ENCODE measurements at places on chromosomes 4 and X.

GRCh38 chr4:2818351-2818939, 25.2 kb upstream of the ADD1 start:
- no peak for DNase-seq

- no peak for DNase-seq
Measured at GRCh38 chr4:47530801-47531200, 45.7 kb downstream of the ATP10D start.

DNA sequence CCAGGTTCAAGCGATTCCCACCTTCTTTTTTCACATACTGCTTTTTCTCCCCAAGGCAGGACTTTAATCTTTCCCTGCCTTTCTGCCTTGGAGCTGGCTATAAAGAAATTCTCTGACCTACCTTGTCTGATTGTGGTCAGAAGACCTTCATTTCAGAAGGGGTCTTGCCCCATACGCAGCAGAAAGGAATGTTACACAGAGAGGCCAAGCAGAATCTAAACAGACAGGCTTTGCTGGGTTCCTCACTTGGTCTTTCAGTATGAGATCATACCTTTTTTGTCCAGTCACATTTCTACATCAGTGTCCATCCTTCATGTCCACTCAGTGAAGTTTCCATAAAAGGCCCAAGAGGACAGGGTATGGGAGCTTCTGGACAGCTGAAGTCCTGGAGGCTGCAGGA, 108.3 kb upstream of the RBPJ start:
- DNase-seq = no peak

DNA sequence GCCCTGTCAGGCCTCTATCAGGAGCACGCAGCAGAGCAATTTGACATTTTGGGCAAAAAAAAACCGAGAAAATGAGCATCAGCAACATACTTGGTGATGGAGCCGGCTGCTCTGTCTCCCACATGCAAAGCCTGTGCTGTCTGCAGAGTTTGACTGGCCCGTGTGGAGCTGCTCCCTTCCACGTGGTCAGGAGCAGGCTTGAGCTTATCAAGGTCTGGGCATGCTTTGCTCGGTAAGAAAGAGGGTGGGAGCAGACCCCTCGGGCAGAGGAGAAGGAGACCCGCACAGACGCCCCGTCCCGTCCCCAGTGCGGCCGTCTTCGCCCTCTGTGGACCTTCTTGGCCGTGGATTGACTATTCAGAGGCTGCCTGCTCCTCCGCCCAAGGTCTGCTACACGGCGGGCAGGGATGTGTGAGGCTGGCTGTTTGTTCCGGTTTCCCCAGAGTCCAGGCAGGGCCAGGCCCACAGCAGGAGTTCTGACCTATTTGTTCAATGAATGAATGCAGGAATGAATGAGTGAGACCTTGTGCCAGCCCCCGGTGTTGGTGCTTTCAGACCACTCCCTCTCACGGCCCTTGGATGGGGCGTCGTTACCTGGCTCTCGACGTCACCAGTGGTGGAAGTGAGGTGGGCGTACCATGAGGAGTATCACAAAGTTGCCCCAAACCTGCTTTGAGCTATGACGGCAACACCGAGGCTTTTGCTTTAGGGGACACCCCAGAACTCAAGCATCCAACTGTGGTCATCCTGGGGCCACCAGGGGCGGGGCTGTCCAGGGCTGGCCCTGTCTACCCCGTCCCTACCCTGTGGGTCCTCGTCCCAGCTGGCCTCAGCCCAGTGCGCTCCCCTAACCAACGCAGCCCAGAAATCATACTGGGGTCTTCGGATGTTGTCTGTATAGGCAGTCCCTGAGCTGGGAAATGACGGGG, 54.7 kb upstream of the ADRA2C start:
- DNase-seq = no peak

DNA sequence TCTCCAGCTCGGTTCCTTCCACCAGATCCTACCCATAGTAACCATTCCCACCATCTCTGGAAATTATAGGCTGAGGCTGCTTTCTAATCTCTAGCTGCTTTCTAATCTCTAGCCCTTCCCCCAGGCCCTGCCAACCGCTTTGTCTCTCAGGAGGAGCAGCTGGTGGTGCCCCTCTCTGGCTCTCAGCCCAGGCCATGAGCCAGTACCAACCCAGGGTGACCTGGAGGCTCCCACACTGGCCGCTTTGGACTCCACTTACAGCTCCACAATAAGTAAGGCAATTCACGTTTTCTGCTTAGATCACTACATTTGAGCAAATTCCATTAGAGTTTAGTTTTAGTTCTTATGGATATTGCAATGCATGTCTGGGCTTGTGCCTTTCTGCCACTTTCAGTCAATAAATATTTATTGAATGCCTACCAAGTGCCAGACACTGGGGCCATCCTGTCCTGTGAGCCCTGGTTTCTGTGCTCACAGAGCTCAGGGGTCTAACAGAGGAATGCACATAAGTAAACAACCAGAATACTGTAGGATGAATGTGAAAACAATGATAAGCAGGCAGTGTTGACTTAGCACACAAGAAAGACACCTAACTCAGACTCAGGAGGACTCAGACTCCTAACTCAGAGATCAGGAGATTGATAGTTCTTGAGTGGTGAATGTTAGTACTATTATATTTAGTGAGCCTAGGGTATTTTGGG, 38.9 kb downstream of the SMC1A start:
- no peak for DNase-seq

GRCh38 chr4:1511441-1512041, 105.3 kb upstream of the NKX1-1 start:
- no peak for DNase-seq

DNA sequence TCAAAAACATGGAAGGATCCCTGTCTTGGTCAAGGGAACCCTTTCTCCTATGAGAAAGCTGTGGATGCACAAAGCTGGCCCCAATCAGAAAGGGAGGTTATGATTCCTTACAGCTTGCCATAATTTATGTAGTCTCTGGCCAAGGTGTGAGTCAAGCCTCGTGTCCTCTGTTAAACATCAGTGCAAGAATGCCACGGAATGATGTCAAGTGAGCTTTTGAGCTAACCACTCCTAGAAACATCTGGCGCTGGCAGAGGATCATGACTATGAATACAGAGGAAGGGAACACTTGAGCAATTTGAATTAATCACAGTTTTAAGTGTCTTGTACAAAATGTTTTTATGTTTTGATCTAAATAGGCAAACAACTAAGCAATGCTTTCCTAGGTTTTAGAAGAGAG, 51.5 kb upstream of the RAP2C start:
- no peak for DNase-seq

DNA sequence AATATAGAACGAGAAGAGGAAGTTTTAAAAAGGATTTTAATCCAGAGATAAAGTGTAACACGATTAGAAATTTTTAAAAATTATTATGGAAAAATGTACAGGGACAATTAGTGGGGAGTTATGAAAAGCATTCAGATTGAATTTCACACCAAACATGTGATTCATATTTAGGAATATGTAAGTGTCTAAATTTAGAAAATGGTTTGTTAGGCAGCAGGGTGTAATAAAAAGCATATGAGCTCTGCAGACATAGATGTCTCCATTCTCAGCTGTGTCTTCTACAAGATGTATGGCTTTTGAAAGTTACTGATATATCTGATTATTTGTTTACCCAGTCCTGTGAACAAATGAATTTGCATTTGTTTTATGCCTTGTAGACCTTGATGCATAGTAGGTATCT, 638.9 kb upstream of the AGA start:
- no peak for DNase-seq

- DNase-seq = no peak
Measured at GRCh38 chr4:77798385-77798784, 20.8 kb downstream of the CNOT6L start.

- no peak for DNase-seq
Measured at GRCh38 chr4:89737888-89738287, 99.1 kb downstream of the SNCA start.

GRCh38 chrX:48538641-48539344, 721 bp upstream of the TBC1D25 start:
- no peak for DNase-seq

- no peak for DNase-seq
Measured at GRCh38 chr4:35673137-35673536, 571.2 kb downstream of the ARAP2 start.

DNA sequence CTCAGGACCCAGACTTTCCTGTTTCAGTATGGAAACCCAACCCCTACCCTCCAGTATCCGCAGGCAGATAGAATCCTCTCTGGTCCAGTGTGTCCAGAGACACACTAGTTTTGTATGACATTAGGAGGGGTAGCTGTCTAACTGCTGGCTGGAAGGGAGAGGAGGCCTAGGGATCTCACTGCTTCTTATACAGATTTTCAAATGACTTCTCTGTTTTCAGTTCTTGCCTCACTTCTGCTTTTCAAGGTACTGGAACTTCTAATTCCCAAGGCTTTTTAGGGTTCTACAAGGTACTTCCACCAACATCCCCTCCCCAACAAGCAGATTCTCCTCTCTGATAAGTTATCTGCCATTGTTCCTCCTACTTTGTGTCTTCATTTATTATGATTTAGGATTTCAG, 6.1 kb downstream of the SGCB start:
- no peak for DNase-seq

- DNase-seq = no peak
Measured at GRCh38 chr4:54658252-54659093, 716 bp downstream of the KIT start.

DNA sequence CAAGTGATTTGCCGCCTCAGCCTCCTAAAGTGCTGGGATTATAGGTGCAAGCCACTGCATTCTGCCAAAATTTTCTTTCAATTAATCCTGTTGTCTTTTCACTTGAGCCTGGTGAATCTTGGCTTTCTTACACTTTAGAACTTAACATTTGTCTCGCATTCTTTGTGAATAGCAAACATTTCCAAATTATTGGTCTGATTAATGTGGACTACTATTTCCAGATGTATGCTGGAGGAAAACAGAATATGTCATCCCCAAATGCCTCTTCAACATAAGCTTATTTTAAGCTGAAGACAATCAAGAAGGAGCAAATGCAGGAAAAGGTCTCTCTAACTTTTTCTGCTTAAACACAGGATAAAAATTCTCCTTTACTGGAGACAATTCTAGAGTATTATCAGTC, 233.4 kb downstream of the PPP4R3C start:
- no peak for DNase-seq

DNA sequence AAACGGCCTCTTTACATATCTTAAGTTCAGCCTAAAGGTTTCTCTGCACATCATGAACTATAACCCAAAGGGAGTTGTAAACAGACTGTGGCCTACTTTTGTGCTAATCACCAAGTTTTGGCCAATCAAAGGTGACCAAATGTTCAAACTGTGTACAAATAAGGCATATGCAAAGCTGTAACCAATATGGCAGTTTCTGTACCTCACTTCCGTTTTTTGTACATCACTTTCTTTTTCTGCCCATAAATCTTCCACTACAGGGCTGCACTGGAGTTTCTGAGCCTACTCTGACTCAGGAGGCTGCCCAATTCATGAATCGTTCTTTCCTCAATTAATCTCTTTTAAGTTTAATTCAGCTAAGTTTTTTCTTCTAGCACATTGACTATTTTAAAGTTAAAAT, 318.7 kb downstream of the SLC7A11 start:
- DNase-seq = no peak

GRCh38 chr4:185305979-185306442, 89.7 kb downstream of the LRP2BP start:
- DNase-seq = no peak

- DNase-seq = no peak
Measured at GRCh38 chrX:101759000-101759399, 99.3 kb upstream of the ARMCX2 start.

DNA sequence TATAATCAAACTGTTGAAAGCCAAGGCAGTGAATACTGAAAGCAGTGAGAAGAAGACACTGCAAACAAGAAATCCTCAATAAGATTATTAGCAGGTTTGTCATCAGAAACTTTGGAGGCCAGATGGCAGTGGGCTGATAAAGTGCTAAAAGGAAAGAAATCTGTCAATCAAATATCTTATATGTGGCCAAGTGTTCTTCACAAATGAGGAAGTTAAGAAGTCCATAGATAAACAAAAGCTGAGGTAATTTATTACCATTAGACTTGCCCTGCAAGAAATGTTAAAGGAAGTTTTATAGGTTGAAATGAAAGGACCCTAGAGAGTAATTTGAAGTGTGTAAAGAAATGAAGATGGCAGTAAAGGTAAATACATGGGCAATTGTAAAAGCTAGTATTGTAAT, 586.6 kb downstream of the RAPGEF2 start:
- DNase-seq = no peak
